ENCODE measurements at places on chromosomes 16 and 17.

DNA sequence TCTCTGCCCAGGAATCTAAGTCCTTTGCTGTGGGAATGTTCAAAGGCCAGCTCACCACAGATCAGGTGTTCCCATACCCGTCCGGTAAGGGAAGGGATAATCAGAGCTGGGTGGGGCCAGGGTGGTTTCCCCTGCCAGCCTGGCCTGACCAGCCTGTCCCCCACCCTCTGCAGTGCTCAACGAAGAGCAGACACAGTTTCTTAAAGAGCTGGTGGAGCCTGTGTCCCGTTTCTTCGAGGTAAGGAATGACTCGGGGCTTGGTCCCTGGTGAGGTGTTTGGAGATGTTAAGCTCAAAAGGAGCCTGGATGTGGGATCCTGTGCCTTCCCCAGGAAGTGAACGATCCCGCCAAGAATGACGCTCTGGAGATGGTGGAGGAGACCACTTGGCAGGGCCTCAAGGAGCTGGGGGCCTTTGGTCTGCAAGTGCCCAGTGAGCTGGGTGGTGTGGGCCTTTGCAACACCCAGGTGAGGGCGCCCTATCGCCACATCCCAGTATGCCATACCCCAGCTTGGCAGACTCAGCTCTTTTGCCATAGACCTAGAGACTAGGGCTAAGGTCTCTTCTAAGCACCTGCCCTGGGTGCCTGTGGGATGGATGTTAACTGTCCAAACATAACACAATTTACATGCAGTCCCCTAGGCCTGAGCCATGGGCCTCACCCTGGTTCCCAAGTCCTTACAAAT is 997 bp downstream of the ACADVL start:
- DNase-seq = peak; percentile 74
- H3K4me3 ChIP-seq = peak overlapping the region; percentile 96
- peak overlapping the region; percentile 95 for H3K27ac ChIP-seq
- H3K27me3 ChIP-seq = no peaks in the 10 kb centered on the region

DNA sequence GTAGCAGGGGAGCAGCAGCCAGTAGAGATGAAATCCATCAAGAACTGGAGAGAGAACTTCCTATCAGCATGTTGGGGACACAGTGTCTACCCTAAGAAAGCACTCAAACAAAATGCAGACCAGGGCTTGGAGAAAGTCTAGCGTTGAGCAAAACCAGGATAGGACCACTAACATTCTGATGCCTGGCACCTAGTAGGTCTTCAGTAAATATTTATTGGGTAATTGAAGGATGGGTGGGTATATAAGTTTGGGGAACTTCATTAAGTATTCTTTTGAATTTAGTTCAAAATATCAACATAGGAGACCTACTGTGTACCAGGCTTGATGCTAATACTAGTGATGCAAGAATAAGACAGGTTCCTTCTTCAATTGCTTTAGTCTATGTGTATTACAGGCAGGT is 30.9 kb downstream of the SLC6A2 start:
- no peaks in the 10 kb centered on the region for H3K27me3 ChIP-seq
- DNase-seq = no peak
- H3K27ac ChIP-seq = no peak overlapping the region
- H3K36me3 ChIP-seq = no peaks in the 10 kb centered on the region
- H3K4me1 ChIP-seq = no peaks in the 10 kb centered on the region
- no peak overlapping the region for H3K4me3 ChIP-seq

GRCh38 chr17:74135391-74136167 is 67.9 kb upstream of the RPL38 start:
- no peak overlapping the region for H3K4me3 ChIP-seq
- peaks cover 11% of the 10 kb centered on the region for H3K27me3 ChIP-seq
- H3K36me3 ChIP-seq = no peaks in the 10 kb centered on the region
- no peak overlapping the region for H3K27ac ChIP-seq
- no peak for DNase-seq

GRCh38 chr17:69870091-69870530 is 204.9 kb upstream of the KCNJ16 start:
- DNase-seq = no peak
- H3K4me3 ChIP-seq = no peak overlapping the region
- no peaks in the 10 kb centered on the region for H3K4me1 ChIP-seq
- H3K27me3 ChIP-seq = no peaks in the 10 kb centered on the region
- H3K36me3 ChIP-seq = no peaks in the 10 kb centered on the region

- no peak overlapping the region for H3K4me3 ChIP-seq
- peaks cover 68% of the 10 kb centered on the region for H3K36me3 ChIP-seq
- H3K4me1 ChIP-seq = peaks cover 4% of the 10 kb centered on the region
- peak; percentile 40 for DNase-seq
- H3K27ac ChIP-seq = no peak overlapping the region
- no peaks in the 10 kb centered on the region for H3K27me3 ChIP-seq
Measured at GRCh38 chr17:4074831-4075495, 67.9 kb downstream of the ZZEF1 start.

GRCh38 chr16:35690413-35690812 is 2231.0 kb downstream of the TP53TG3F start:
- no peaks in the 10 kb centered on the region for H3K27me3 ChIP-seq
- H3K4me3 ChIP-seq = no peak overlapping the region
- H3K36me3 ChIP-seq = no peaks in the 10 kb centered on the region
- no peak for DNase-seq

GRCh38 chr17:80171681-80172080 is 1.9 kb downstream of the CARD14 start:
- H3K27me3 ChIP-seq = no peaks in the 10 kb centered on the region
- H3K4me3 ChIP-seq = no peak overlapping the region
- no peaks in the 10 kb centered on the region for H3K36me3 ChIP-seq
- H3K27ac ChIP-seq = no peak overlapping the region
- no peak for DNase-seq

DNA sequence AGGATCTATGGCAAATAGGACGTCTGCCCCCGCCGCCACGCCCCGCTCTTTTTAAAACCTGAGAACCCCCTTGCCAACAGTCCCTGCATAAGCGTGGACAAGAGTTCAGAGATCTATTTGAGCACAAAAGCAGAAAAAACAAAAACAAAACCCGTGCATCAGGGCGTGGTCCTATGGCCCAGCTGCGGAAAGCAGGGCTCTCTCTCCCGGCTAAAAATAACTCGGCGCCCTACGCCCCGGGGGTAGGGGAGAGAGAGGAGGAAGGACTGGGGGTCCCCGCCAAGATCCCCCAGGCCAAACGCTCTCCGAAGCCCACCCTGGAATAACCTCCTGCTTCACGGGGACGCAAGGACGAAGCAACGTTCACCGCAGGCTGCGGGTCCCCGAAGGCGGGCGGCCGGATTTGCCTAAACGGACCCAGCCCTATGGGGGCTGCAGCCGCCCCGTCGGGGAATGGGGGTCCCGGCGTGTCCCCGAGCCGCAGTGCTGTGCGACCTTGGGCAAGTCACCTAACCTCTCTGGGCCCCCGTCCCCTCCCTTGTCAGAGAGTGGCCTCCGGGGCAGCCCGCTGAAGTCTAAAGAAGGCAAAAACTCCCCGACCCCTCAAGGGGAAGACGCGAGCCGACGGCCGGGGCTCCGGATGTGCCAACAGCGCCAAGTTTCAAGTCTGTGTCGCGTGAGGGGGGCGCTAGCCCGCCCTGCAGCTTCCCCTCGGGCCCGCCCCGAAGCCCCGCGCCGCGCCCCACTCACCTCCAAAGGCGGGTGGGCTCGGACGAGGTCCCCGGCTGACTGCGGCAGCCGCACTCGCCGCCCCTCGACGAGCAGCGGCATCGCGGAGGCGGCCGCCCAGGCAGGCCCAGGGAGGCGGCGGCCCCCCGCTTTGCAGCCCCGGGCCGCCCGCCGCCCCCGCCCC is 477 bp downstream of the NTAN1 start:
- peak overlapping the region; percentile 92 for H3K4me3 ChIP-seq
- H3K27me3 ChIP-seq = no peaks in the 10 kb centered on the region
- H3K27ac ChIP-seq = peak overlapping the region; percentile 86
- H3K4me1 ChIP-seq = peaks cover 21% of the 10 kb centered on the region

DNA sequence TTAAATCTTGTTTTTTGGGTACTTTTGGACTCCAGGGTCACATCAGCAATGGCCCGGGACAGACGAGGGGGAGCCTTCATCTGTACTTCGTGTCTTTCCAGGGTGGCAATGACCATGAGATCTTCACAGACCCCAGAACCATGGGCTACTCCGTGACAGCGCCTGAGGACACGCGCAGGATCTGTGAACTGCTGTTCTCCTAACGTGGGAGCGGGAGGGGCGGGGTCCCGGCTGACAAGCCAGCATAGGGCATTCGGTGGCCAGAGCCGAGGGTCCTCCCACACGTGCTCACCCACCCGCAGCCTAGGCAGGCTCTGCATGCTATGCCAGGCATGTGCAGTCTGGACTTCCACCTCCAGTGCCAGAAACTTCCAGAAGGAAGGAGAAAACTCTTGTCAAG is 21.2 kb downstream of the CARHSP1 start:
- no peak for DNase-seq
- no peaks in the 10 kb centered on the region for H3K27me3 ChIP-seq
- H3K4me3 ChIP-seq = no peak overlapping the region
- H3K36me3 ChIP-seq = peaks cover 53% of the 10 kb centered on the region

GRCh38 chr17:14427900-14428647 is 127.2 kb downstream of the HS3ST3B1 start:
- H3K4me1 ChIP-seq = peaks cover 46% of the 10 kb centered on the region
- H3K36me3 ChIP-seq = peaks cover 9% of the 10 kb centered on the region
- peak overlapping the region; percentile 97 for H3K27ac ChIP-seq
- DNase-seq = peak; percentile 75

DNA sequence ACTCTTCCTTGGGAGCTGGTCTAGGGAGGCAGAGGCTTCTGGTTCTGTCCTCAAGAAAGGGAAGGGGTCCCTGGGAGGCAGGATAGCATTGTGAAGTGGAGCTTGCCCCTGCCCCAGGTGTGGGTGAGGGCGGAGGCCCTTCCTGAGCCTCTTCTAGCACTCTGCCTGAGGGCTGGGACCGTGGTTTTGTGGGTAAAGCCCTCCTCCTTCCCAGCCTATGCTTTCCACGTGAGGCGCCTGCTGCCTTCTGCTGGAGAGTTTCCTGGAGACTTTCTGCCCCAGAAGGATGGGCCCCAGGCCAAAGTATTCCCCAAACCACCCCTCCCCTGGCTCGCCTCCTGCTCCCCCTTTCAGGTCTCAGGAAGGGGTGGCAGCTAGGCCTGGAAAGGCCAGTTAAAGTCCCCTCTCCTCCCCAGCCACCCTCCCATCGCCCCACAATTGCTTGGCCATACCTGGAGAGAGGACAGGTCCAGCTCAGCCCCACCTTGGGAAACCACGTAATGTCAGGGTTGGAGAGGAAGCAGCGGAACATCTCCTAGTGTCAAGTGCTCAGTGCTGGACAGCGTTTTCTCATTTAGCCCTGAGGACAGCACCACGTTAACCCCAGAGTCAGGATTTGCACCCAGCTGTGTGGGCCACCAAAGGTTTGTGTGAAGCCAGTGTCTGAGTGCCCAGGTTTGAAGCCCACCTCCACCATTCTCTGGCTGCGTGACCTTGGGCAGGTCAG is 5.6 kb downstream of the SBK1 start:
- peaks cover 5% of the 10 kb centered on the region for H3K27me3 ChIP-seq
- peaks cover 13% of the 10 kb centered on the region for H3K36me3 ChIP-seq
- H3K4me3 ChIP-seq = peak overlapping the region; percentile 15
- DNase-seq = peak; percentile 58

DNA sequence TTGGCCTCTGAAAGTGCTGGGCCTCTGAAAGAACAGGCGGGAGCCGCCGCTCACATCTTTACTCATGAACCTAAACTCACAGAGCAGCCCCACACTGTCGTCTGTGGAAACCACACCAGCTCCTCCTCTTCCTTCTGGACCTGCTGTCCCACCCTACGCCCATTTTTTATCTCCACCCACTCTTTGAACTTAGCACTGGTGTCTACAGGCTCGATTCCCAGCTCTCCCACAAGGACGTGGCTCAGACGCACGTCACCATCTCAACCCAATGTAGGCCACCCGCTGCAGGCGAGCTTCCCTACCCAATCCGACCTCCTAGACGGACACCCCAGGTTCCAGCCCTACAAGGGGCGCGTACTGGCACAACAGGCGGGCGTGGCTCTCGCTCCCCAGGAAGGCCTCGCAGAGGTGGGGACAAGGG is 62.2 kb downstream of the NXN start:
- peaks cover 7% of the 10 kb centered on the region for H3K27me3 ChIP-seq
- no peaks in the 10 kb centered on the region for H3K36me3 ChIP-seq
- H3K4me3 ChIP-seq = no peak overlapping the region
- no peak for DNase-seq
- H3K4me1 ChIP-seq = no peaks in the 10 kb centered on the region
- no peak overlapping the region for H3K27ac ChIP-seq

GRCh38 chr17:50211249-50212120 is 10.1 kb upstream of the COL1A1 start:
- H3K27ac ChIP-seq = no peak overlapping the region
- no peak overlapping the region for H3K4me3 ChIP-seq
- H3K4me1 ChIP-seq = peaks cover 14% of the 10 kb centered on the region
- DNase-seq = no peak

DNA sequence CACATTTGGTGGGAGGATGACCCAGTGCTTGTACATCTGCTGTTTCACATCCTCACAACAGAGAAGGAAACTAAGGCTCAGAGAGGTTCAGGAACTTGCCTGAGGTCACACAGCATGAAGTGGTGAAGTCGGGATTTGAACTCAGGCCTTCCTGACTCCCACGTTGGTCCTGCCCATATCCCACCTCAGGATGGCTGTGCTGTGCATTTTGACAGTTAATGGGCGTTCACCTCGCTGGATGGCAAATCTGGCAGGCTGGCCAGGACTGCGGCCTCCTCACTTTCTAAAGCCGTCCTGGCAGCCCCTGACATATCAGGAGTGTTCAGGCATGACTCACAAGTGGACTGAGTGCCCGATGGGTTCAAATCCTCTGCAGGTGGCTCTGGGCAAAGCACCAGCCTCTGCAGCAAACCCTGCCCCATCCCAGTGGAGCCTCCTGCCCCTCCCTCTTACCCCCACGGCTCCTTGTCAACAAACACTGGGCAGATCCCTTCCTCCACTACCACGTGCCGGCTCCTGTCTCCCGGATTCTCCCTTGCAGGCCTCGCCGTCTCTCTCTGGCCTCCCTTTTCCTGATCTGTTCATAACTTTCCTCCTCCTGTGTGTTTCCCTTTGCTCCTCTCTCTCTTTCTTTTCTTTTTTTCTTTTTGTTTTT is 29.2 kb downstream of the SOCS3 start:
- no peak for DNase-seq
- H3K27me3 ChIP-seq = peaks cover 6% of the 10 kb centered on the region
- no peaks in the 10 kb centered on the region for H3K36me3 ChIP-seq
- no peak overlapping the region for H3K27ac ChIP-seq

- H3K4me3 ChIP-seq = no peak overlapping the region
- no peaks in the 10 kb centered on the region for H3K4me1 ChIP-seq
- no peak for DNase-seq
- H3K36me3 ChIP-seq = peaks cover 17% of the 10 kb centered on the region
Measured at GRCh38 chr17:21134559-21134958, 7.8 kb downstream of the DHRS7B start.

GRCh38 chr17:76805319-76805718 is 62.9 kb upstream of the MGAT5B start:
- H3K4me1 ChIP-seq = no peaks in the 10 kb centered on the region
- DNase-seq = no peak
- no peak overlapping the region for H3K4me3 ChIP-seq
- H3K27ac ChIP-seq = no peak overlapping the region
- no peaks in the 10 kb centered on the region for H3K27me3 ChIP-seq
- no peaks in the 10 kb centered on the region for H3K36me3 ChIP-seq

GRCh38 chr16:558298-559020 is 1.7 kb upstream of the PRR35 start:
- H3K4me1 ChIP-seq = no peaks in the 10 kb centered on the region
- no peak overlapping the region for H3K27ac ChIP-seq
- no peak for DNase-seq
